ENCODE measurements at places on chromosomes 2 and 18. TPM values are rescaled to one million over a fixed set of nuclear protein-coding genes. Genes with fewer than 3 reads are reported as not detected.

DNA sequence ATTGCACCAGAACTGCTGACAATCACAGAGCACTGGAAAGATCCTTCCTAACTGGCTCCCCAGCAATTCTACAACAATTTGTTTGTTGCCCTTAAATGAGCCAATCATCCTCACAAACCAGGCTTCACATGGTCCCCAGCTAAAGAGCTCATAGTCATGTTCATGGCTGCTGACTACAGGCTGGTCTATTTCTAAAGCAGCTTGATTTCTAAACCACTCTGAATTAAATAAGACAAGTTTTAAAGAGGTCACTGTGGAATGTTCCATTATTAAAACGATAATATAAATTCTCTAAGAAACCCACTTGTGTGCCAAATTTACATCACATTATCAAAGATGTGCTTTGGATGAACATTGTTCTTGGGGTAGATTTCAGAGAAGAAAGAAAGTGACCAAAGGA is 110.7 kb downstream of the COPS8 start:
- no peaks in the 10 kb centered on the region for H3K27me3 ChIP-seq
- no peak overlapping the region for H3K27ac ChIP-seq
- no peak for DNase-seq
- H3K4me1 ChIP-seq, result no peaks in the 10 kb centered on the region
- H3K4me3 ChIP-seq, result no peak overlapping the region

GRCh38 chr2:127150996-127151395 is 44.0 kb upstream of the BIN1 start:
- no peaks in the 10 kb centered on the region for H3K36me3 ChIP-seq
- H3K27me3 ChIP-seq, result no peaks in the 10 kb centered on the region
- no peak overlapping the region for H3K27ac ChIP-seq
- H3K4me3 ChIP-seq, result no peak overlapping the region
- DNase-seq, result no peak

DNA sequence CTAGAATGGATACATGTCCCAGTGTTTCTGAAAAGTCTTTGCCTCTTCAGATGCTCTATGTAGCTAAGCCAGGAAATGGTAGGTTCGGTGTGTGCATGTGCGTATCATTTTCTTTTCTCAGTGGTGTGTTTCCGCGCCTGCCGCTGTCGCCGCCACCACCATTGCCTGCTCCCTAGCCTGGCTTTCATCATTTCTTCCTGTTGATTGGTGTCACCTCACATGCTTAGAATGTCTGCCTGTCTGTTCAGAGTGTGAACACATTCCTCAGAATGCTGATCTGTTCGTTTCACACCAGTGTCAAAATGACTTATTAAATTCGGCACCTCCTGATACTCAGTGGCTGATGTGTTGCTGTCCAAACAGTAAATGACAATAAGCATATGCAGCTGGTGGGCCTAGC is 255.2 kb upstream of the SPRED2 start:
- H3K36me3 ChIP-seq, result no peaks in the 10 kb centered on the region
- no peak for DNase-seq
- H3K4me1 ChIP-seq, result no peaks in the 10 kb centered on the region

GKN2 gene
- total RNA-seq, result not detected

- H3K27ac ChIP-seq, result no peak overlapping the region
- H3K36me3 ChIP-seq, result no peaks in the 10 kb centered on the region
- DNase-seq, result no peak
- no peaks in the 10 kb centered on the region for H3K27me3 ChIP-seq
- H3K4me1 ChIP-seq, result no peaks in the 10 kb centered on the region
These were observed 11.1 kb downstream of the CHRNA1 start for GRCh38 chr2:174753038-174753633.
